ENCODE measurements at places on chromosomes 7 and 10. TPM values are rescaled to one million over a fixed set of nuclear protein-coding genes. Genes with fewer than 3 reads are reported as not detected.

The ELFN1 gene
- 5.5 TPM for polyA plus RNA-seq

DNA sequence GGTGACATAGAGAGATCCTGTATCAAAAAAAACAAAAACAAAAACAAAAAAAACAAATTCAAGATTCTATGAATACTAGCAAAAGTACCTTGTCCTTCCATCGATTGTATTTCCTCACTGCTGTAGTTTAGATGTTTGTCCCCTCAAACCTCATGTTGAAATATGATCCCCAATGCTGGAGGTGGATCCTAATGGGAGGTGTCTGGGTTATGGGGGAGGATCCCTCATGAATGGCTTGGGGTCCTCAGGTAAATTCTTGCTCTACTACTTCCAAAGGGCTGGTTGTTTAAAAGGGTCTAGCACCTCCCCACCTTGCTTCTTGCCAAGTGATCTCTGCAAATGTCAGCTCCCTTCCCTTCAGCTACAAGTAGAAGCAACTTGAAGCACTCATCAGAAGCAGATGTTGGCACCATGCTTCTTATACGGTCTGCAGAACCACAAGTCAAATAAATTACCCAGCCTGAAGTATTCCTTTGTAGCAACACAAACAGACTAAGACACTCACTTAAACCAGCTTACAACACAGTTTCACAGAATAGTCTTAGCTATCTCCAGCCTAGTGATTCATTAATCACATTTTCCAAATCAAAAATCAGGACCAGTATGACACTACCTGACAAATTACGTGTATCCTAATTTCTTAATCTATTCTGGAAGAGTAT is 20.7 kb downstream of the ABI1 start:
- H3K27me3 ChIP-seq, result no peaks in the 10 kb centered on the region
- H3K27ac ChIP-seq, result no peak overlapping the region
- H3K4me3 ChIP-seq, result no peak overlapping the region

- no peak for DNase-seq
- no peak overlapping the region for H3K27ac ChIP-seq
- no peaks in the 10 kb centered on the region for H3K36me3 ChIP-seq
- no peaks in the 10 kb centered on the region for H3K27me3 ChIP-seq
Observed at GRCh38 chr10:12638781-12639180, 289.4 kb downstream of the CAMK1D start.

The AKR1C8 gene
- 0.19 TPM for polyA plus RNA-seq

DNA sequence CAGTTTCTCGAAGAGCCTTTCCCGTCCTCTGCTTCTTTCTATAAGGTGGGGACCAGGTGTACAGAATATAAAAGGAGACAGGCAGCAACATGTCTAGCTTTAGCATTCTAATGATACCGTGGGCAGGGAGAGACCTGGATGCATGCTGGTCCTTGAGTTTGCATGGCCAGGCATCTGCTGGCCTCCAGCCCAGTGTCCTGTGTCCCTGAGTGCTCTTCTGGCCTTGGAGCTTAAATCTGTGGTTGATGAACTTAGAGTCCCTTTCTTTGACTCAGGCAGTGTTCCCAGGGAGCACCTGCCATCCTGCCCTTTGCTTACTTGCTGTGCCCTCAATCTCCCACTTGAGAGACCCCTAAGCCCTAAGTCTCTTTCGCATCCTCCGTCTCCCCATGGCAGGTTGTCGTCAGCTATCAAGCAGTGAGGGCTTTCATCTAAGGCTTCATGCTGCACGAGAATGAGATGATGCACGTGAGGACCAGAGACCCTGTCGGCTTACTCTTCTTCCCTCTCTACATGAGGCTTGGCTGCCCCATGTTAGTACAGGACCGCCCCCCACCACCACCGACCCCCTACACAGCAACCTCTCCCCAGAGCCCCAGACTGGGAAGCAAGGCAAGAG is 313.4 kb upstream of the C7orf33 start:
- DNase-seq, result no peak
- no peak overlapping the region for H3K4me3 ChIP-seq
- no peaks in the 10 kb centered on the region for H3K36me3 ChIP-seq

DNA sequence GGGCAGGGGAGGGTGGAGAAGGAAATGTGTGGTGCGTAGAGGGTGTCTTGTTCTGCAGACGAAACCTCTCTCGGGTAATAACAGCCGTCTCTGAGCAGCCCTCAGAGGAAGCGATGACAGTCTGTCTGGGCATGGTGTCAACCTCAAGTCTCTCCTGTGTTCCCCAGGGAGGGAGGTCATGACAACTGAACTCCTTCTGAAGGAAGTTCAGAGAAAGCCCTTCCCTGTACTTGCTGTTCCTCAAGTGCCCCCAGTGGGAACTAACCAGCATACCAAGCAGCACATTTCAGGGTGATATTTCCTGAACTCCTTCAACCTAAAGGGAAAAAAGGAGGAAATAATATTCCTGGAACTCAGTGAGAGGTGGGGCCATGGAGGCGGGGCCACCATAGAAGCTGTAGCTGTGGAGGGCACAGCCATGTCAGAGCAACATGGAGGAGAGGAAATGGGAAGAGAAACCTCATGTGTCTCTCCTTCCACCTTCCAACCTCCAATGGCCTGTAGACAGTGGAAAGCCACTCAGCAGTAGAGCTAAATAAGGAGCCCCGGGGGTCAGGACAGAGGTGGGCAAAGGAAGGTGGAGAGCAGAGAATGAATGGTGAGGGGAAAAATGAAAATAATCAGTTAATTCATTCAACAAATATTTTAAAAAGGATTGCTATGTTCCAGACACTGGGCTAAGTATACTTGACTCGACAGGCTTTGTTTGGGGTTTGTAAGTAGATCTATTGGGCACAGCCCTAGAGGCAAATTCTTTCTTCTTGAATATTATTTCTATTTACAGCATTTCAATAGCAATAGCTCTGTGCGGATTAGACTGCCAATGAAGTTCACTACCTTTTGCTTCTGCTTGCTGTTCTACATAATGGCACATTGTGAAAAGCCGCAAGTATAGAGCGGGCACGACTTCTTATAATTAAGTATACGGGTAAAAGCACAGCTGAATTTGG is 61.0 kb upstream of the AOAH start:
- H3K4me3 ChIP-seq, result no peak overlapping the region
- no peaks in the 10 kb centered on the region for H3K36me3 ChIP-seq
- H3K27me3 ChIP-seq, result no peaks in the 10 kb centered on the region
- no peak overlapping the region for H3K27ac ChIP-seq
- no peak for DNase-seq

DNA sequence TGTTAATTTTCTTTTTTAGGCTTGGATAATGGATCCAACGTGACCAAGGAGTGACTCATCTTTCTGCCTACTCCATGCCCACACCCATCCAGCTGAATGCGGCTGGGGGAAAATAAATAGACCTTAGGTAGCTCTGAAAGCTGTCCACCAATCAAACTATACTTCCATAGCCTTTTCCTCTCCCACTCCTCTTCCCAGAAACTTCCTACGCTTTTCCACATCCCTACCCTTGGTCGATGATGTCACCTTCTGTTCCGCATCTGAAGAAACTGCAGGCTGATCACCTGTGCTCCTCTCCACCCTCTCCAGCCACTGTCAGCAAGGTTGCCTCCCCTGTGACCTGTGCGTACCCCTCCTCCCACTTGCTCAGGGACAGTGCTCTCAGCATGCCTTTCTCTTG is 359.8 kb upstream of the KLF6 start:
- H3K27me3 ChIP-seq, result no peaks in the 10 kb centered on the region
- DNase-seq, result no peak
- H3K36me3 ChIP-seq, result no peaks in the 10 kb centered on the region

The AKR1C4 gene
- polyA plus RNA-seq, result 0.52 TPM

DNA sequence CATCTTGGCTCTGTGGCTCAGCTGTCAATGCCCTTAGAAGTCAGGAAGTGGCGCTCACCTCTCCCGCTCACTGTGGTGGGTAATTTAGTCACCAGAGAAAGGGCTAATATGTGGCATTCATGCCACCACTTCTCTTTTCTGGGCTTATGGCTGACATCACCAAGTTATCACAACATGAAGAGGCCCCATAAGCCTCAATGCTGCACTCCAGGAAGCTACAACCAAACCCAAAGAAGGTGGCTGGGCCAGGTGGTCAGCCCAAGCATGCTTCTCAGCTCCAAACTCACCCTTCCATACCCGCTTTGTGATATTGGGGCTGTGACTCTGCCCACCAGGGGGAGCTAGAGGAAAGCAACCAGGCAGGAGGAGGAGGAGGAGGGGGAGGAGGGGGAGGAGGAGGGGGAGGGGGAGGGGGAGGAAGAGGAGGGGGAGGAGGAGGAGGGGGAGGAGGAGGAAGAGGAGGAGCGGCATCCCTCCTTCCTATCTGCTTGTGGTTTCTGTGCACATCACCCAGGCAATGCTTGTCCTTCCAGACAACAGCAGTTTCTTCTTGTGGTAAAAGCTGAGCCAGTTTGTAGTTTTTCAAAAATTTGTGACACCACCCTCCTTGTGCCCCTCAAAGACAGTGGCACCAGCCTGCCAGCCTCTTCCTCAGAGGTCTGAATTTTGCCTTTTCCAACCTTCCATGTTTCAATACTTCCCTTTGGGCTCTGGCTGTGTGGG is 42.1 kb downstream of the CYP26A1 start:
- H3K4me1 ChIP-seq, result no peaks in the 10 kb centered on the region
- H3K4me3 ChIP-seq, result no peak overlapping the region
- no peaks in the 10 kb centered on the region for H3K36me3 ChIP-seq
- H3K27me3 ChIP-seq, result no peaks in the 10 kb centered on the region
- DNase-seq, result peak; percentile 56

The MKX gene
- 0.10 TPM for polyA plus RNA-seq

The MYPN gene
- polyA plus RNA-seq, result not detected

- H3K4me1 ChIP-seq, result peaks cover 44% of the 10 kb centered on the region
- no peaks in the 10 kb centered on the region for H3K27me3 ChIP-seq
- no peak overlapping the region for H3K4me3 ChIP-seq
Observed at GRCh38 chr10:103793920-103794883, 61.2 kb downstream of the SH3PXD2A start.

DNA sequence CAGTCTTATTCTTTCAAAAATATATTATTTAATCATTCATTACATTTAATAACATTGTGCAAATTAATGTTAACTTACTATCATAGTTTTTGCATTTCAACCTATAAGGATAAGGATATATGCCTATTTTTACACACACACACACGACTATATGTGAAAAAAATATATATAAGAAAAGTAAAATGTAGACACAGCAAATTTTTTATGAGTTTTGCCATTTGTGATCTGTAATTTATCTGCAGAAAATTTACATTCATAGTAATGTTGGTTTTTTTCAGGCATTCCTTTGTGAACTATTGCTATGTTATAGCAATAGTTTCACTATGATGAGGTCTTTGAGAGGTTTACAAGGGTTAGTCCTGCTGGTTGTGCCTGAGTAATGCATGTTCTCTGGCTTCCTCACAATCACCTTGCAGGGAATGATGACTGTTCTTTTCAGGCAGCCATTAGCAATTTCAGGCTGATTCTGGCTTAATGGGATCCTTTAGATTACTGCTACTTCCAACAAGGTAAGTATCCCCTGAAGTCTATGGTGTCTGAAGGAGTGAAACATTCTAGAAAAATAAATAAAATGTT is 183.7 kb upstream of the CDK1 start:
- H3K27ac ChIP-seq, result no peak overlapping the region
- no peak for DNase-seq
- H3K4me3 ChIP-seq, result no peak overlapping the region
- no peaks in the 10 kb centered on the region for H3K4me1 ChIP-seq

All from hepatocyte (in vitro differentiated cells).